ENCODE measurements at places on chromosomes 2 and 18.
A peak's percentile ranks its signal among the peaks of the same experiment; 100 is the strongest.

DNA sequence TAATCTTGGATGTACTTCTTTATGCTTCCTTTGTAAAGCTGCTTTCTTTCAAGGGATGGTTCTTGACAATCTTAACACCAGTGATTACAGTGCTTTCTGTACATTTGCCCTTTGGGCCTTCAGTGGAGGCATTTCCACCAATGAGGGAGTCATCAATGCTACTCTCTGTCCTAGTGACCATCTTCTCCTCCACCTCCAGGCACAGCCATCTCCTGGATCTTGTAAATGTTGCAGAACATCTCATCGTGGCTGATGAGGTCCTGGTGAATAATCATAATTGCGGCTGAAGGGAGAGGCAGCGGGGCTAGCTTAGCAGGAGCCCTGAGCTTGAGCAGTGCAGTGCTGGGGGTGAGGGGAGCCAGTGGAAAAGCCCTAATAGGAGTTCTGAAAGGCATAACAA, 32.5 kb downstream of the IDH1 start:
- DNase-seq, result no peak

- DNase-seq, result peak; percentile 55
These were observed 427 bp downstream of the RBKS start for GRCh38 chr2:27889774-27890145.

DNA sequence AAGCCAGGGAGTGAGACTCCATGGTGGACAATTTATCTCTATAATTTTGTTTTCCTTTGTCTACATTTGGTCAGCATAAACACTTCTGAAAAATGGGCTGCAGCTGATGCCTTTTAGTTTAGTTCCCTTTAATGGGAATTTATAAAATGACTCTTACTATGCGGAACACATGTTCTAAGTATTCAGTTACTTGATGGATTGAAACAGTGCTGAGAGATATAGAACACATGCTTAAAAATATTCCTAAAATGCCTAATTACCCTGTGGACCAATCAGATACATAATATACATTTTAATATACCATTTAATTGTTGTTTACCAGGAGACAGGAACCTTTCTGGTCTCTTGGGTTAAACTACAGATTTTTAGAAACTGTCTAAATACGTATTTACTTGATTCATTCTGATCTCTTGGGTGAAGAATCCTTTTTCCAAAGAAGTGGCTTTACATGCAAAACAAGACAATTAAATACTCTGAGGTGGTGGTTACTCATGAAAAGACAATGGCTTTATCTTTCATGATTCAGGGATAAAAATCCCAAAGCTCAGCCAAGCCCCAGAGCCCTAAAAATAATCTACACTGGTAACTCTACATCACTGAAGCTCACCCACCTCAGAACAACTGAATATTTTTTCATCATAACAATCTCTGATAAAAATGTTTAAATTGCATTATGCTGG, 128.1 kb upstream of the SERTAD2 start:
- DNase-seq, result no peak

- no peak for DNase-seq
These were observed 460.5 kb downstream of the ERBB4 start for GRCh38 chr2:212078103-212078502.

DNA sequence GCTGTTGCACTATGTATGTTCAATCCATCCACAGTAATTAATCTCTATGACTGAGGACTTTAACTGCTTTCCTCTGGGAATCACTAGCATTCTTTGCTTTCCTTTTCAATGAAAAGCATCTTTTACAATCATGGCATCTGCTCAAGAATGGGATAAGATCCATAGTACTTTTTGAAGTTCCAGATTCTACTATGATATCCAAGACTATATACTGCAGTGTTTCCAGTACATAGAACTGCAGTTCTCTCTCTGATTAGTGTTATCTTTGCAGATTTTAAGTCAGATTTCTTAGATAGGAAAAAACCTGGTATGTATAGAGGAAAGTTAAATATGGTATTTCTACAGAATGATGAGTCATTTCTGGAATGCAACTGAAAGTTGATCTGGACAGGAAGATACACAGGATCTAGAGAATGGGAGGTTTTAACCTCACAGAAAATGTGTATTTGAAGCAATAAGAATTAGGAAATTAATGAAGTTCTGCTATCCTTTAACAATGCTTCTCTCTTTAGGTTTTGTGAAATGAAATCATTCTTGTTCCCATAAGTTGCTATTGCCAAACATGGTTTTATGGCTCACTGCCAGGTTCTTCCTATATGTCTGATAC, 670.7 kb downstream of the ERBB4 start:
- no peak for DNase-seq

GRCh38 chr18:37669991-37670534, 104.5 kb upstream of the CELF4 start:
- peak; percentile 35 for DNase-seq

All from GM23338 (cell line).